SK-N-MC (cell line): ENCODE measurements at places on chromosomes 11 and 22.

DNA sequence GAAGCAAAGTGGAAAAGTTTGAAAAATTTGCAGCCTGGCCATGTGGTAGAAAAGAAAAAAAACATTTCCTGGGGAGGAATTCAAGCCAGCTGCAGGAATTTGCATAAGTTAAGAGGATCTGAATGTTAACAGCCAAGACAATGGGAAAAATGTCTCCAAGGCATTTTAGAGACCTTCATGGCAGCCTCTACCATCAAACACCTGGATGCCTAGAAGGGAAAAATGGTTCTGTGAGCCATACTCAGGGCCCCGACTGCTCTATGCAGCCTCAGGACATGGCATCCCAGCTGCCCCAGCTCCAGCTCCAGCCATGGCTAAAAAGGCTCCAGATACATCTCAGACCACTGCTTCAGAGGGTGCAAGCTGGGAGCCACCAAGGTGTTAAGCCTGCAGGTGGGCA lies 149.1 kb upstream of the SOX6 start:
- DNase-seq, result no peak

- DNase-seq, result no peak
Measured at GRCh38 chr22:39097098-39098020, at the start of gene APOBEC3H. Gene APOBEC3H (plus strand): TSS chr22:39097244. CDS start chr22:39100279, 3,035 bp downstream.

- DNase-seq, result no peak
Measured at GRCh38 chr11:131371791-131372104, 1.3 kb downstream of the NTM start.

DNA sequence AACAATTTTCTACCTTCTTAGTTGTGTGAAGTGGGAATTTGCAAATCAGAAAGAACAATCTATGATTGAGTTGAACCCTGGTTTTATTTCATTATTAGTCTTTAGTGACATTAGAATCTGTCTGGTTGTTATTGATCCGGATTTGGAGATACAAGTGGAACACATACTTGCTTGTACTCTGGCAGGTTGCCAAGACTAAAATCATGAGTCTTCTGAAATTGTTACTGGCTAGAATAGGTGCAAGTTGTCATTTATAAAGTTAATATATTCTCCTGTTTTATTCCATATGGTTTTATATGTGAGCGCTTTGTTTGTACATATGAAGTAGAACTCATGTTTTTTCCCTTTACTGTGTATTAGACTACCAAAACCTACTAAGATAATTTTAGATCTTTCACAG lies 23.0 kb downstream of the CCDC15 start:
- no peak for DNase-seq

DNA sequence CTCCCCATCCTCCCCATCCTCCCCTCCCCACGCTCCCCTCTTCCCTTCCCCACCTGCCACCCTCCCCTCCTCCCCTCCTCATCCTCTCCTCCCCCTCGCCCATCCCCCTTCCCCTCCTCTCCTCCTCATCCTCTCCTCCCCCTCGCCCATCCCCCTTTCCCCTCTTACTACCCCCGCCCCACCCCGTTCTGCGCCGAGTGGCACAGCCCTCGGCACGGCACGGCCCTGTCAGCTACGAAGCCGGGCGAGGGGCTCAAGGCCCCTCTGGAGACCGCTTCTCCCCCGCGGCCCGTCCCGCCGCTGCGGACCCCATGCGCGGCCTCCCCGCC lies 449.9 kb downstream of the OPCML start:
- no peak for DNase-seq

- no peak for DNase-seq
Measured at GRCh38 chr22:49536571-49537131, 291.0 kb downstream of the BRD1 start.

GRCh38 chr11:110113505-110113904 lies 20.3 kb downstream of the ZC3H12C start:
- DNase-seq, result no peak

- DNase-seq, result no peak
Measured at GRCh38 chr11:1560649-1561251, 11.3 kb downstream of the DUSP8 start.

DNA sequence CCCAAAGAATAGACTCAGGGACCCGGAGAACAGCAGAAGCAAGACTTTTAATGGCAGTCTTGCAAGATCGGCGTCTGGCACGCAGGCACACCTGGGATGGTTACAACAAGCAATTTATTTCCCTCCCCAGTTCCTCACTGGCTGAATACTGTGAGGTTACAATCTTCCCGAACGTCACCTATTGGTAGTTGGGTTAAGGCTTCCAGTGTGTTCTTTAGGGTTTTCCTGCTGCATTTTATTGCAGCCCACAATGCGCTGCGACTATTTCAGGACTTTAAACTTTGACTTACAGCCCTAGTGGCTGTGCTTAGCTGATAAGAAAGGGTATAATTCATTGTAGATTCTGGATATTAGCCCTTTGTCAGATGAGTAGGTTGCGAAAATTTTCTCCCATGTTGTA lies 11.5 kb upstream of the TRIM68 start:
- no peak for DNase-seq

DNA sequence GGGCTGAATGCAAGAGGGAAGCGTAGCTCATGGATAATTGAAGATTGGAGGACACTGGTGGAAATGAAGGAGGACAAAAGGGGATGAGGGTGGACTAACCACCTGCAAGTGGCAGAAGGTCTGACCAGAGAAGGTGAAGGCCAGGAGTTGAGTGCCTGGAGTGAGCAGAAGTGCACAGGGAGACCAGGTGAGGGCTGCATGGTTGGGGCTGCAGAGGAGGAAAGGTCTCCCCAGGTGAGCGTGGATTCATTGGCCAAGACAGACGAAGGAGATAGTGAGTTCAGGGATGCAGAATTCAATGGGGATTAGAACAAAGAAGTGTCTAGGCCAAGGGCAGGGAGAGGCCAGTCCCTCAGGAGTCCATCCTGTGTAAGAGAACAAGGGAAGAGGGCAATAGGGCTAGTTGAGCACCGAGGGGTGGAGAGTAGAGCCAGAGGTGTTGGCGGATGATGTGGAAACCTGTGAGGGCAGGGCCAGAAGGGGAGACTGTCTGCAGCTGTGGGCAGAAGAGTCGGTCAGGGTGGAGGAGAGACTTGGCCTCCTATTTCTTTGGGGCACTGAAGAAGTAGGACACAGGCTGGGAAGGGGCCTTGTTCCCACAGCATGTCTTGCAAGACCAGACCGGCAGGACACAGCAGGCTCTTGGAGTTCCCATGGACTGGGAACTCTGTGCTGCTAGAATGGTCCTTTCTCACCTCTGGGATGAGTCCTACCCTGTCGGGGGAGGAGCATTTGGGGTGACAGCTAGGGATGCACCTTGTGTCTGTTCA lies 6.7 kb downstream of the TRIM29 start:
- no peak for DNase-seq

DNA sequence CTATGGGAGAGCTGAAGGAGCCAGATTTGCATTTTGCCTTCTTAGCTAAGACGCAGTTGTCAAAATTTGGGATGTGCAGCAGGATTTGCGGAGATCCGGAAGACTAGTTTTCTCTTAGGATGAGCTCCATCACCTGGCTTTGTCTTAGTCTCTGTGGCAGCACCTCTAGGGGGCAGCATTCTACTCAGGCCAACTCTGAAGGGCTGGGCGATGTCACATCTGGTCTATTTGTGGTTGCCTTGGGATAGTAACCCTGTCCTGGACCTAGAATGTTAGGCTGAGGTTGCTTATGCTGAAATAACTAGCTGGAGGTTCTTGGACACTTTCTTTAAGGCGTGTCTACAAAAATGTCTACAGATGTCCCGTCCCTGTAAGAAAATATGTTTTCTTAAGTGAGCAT lies 116.2 kb downstream of the FAT3 start:
- DNase-seq, result no peak

- DNase-seq, result no peak
Measured at GRCh38 chr11:113473983-113474361, 1.2 kb downstream of the DRD2 start.

GRCh38 chr11:71285111-71285510 lies 32.7 kb upstream of the SHANK2 start:
- DNase-seq, result no peak

DNA sequence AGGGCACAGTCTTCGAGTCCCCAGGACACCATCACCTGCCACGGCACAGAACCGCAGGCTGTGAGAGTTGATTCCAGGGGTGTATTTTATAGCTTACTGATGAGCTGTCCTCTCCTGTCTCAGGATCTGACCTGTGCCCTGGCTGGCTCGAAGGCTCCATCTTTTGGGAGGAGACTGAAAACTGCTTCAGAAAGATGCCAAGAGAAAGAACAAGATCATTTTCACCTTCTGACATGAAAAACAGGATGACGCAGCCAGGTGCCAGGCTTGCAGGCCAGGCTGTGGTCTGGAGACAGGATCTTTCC lies 2.2 kb downstream of the MRGPRD start:
- no peak for DNase-seq

DNA sequence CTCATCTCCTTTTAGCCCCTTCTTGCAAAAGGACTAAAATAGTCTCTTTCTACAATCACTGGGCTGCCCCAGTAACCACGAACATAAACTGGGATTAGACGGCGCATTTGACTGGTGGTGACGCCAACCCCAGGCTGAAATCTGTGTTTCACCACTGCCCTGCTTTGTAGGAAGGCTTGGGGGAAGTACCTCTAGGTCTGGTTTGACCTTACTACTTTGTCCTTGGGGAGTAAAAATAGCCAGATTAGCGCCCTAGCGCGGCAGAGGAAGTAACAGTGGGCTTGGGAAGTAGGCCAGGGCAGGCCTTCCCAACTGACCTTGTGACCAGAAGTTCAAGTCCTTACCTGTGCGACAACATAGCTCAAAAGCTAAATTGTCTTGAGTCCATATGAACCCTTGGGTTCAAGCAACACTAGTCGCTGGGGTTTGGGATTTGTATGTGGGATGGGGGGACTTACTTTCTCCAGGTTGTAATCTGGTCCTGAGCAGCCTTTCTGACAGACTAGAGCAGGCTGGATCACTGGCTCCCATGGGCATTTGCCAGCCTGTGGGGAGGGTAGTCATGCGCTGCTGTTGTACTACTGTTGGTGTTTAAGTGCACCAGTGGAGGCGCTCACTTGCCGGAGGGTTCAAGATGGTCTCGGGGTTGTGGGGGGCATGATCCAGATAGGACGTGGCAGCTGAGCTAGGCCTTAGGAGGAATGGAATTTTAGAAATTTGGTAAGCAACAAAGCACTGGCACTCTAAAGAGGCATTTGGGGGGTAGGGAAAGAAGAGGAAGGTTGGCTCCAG lies 953 bp upstream of the PACS1 start:
- no peak for DNase-seq

DNA sequence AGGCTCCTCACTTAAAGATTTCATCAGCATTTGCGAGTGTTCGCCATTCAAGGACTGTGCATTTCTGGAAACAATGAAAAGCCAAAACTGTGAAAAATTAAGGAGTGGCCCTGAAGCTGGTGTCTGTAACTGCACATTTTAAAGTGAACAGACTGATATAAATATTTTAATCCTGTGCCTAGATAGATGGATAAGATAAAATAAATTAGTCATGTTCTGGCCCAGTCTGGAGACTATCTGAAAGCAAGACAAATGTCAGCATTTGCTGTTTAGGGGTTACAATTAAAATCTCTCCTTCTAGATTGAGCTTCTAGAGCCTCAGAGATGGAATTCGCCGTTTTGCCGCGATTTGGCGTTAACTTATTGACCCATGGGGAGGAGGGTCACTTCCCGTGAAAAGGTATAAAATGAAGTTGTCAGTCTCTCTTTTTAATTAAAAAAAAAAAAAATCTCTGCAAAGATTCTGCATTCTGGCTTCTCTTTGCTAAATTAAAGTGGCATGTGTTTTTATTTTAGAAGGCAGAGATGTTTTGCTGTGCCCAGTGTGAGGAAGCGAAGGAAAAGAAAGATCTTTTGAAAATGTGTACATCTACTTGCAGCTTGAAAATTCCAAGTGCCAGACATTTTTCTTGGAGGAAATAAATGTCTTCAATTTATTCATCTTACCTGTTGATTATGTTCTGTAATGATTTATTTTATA lies 79.7 kb upstream of the WNT7B start:
- no peak for DNase-seq

DNA sequence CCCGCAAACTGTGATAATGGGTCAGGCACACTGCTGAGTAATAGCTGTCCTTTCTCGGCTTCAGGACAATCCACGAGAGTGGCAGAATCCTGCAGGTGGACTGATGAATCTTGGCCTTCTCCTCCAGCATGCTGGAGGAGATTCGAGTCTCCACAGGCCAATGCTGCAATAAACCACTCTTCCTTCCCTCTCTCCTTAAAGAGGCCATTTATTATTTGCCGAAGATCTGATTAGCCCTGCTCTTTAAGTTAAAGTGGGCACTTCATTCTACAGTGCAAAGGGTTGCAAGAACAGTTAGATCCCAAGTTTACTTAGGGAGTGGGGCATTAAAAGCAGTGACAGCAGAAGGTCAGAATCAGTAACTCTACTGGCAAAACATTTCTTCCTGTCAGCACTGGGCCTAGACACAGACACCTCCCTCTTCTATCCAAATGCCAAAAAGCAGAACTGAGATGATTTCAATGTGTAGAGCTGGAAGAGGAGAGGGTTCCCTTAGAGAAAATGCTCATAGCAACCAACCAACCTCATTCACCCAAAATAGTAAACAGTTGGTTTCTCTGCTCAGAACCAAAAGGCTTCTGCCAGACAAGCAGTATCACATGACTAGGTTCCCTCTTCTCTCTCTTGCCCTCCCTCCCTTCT lies 121.7 kb downstream of the SGSM3 start:
- no peak for DNase-seq

GRCh38 chr11:1782831-1783724 lies 19.4 kb upstream of the CTSD start:
- no peak for DNase-seq

DNA sequence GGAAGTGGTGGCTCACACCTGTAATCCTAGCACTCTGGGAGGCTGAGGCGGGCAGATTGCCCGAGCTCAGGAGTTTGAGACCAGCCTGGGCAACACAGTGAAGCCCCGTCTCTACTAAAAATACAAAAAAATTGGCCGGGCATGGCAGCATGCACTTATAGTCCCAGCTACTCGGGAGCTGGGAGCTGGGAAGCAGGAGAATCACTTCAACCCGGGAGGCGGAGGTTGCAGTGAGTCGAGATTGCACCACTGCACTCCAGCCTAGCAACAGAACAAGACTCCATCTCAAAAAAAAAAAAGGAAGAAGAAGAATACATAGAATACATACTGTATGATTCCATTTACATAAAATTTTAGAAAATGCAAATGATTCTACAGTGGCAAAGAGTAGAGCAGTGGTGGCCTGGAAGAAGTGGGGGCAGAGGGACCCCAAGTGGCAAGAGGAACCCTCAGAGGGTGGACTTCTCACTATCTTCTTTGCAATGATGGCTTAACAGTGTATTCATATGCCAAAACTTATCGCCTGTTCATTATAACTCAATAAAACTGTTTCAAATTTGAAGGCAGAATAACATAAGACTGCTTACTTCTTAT lies 22.0 kb downstream of the PACSIN2 start:
- DNase-seq, result no peak
